ENCODE measurements at places on chromosomes 13 and 19.

DNA sequence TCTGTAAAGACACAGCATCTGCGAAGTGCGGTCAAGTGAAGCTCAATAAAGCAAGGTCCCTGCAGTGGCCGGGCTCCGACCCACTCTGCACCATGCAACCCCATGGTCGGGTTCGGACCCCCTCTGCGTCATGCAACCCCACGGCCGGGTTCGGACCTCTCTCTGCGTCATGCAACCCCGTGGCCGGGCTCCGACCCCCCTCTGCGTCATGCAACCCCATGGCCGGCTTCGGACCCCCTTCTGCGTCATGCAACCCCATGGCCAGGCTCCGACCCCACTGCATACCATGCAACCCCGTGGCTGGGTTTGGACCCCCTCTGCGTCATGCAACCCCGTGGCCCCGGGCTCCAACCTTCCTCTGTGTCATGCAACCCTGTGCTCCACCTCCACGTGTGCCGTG is 43.8 kb downstream of the CARS2 start:
- DNase-seq = no peak

GRCh38 chr13:94065741-94066140 is 413.7 kb downstream of the DCT start:
- DNase-seq = no peak

DNA sequence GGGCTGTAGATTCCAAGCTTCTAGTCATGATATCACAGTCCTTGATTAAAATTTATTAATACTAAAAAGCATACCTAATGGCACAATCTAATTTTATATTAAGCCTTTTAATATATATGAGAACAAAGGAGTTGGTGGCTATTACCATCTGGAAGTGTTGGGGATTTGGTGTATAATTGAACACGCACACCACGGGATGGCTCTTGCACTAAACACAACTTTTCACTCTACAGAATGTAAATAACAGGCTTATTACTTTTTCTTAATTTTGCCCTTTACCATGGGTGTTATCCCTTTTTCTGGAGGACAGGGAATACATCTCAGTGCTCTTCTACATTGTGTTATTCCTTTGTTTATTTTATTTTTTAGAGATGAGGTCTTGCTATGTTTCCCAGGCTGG is 21.6 kb downstream of the POMP start:
- no peak for DNase-seq

DNA sequence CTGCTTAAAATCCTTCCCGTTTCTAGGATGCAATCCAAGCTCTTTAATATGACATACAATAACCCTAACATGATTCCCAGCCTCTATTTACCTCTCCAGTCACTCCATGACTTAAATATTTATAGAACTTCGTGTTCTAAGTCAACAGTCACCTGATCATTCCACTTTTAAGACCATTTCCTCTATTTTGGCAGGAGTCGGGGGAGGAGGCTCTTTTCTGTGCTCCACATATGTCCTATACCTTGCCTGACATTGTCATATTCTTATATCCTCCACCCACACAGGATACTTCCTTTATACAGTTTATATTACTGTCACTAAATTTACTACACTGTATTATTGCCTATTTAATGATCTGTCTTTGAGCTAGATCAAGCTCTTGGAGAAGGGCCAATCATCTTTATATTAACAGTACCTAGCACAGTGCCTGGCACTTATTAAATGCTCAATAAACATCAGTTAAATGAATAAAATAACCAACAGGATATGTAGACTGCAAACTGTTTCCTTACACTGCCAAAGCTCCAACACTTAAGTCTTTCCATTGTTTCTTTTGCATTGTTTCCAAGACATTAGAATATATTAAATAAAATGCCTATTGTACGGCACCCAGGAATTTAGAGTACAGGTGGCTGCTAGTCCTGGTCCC is 2.7 kb downstream of the ARGLU1 start:
- no peak for DNase-seq

GRCh38 chr19:11382898-11383705 is 1.0 kb downstream of the EPOR start:
- no peak for DNase-seq

DNA sequence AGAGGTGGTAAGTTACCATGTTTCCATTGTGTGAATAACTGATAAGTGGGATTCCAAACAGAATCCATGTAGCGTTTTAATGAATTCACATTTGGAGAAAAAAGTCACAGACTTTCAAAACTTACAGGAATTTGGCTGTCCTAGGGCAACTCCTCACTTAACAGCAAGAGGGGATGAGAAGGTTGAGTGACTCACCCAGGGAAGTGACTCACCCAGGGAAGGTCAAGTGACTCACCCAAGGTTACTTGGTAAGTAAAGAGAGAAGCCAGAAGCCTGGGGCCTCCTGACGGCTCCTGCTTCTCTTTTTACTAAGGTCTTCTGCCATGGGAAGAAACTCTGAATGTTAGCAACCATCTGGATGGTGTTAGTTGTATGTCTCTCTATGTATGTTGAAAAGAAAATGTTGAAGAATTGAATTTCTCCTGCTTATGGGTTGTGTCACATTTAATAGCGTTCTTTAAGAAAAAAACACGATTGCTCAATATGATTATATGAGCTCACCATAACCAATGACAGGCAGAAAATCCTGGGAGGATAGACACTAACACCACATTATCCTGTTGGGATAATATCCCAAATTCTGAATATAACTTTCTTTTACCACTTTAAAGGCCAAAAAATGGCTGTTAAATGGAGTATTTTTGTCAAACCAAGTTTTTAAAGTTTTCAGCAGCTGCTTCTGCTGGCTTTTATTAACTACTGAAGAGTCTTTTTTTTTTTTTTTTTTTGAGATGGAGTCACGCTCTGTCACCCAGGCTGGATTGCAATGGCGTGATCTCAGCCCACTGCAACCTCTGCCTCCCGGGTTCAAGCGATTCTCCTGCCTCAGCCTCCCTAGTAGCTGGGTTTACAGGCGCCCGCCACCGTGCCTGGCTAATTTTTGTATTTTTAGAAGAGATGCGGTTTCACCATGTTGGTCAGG is 195.6 kb downstream of the GGACT start:
- peak; percentile 24 for DNase-seq

DNA sequence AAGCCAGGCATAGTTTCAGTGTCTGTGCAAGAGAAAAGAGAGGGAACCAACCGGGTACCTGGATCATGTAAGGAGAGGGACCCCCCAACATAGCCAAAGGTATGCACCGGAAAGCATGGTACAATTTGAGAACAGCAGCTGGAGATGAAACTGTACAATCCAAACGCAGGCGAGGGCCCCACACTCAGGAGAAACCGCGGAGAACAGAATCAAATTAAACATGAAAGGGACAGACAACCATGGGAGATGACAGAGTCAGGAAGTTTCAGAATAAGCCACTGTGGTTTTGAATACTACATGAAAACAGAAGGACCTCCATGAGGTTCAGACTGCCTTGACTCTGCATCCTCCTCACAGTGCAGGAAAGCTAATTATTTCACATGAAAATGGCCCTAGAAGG is 62.9 kb upstream of the SPATA13 start:
- no peak for DNase-seq

- DNase-seq = no peak
These were observed 34.8 kb upstream of the SGCG start for GRCh38 chr13:23146006-23146405.
